ENCODE measurements at places on chromosomes 4 and X. TPM values are rescaled to one million over a fixed set of nuclear protein-coding genes. Genes with fewer than 3 reads are reported as not detected.

The FDCSP gene
- total RNA-seq: 0.49 TPM

The GYPA gene
- total RNA-seq: not detected

The BMX gene
- 1.4 TPM for total RNA-seq

- DNase-seq: no peak
Measured at GRCh38 chrX:85903692-85904471, 143.5 kb downstream of the CHM start.

GRCh38 chrX:103678199-103678993, 8.1 kb downstream of the MORF4L2 start:
- no peak for DNase-seq

DNA sequence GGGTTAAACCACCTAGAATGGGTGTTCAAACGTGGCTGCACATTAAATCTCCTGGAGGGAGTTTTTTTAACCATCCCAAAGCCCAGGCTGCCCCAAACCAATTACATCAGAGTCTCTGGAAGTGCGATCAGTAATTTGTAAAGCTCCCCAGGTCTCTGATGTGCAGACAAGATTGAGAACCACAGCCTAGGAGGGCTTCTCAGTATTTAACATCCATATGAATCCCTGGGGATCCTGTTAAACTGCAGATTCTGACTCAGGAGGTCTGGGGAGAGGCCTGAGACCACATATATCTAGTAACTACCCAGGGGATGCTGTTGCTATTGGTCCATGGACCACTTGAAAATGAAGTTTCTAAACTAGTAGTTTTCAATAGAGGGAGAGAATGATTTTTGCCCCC, 42.6 kb downstream of the SMPX start:
- no peak for DNase-seq

DNA sequence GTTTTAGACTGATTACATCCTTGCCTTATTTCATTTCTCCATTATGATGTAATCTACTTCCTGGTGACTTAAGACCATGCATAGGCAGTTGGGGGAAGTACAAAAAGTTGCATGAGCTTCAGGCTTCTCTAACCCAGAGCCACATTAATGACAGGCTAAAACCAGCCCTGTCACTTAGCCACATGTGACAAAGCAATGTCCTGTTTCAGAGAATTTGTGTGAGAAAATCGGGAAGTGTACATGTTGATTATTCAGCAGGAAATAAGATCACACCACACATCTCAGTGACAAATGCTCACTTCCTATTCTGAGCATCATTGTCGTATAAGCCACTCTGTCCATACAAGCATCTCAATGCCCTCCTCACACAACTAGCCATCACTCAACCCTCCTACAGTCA, 98.5 kb upstream of the MAGEB16 start:
- no peak for DNase-seq

GRCh38 chrX:113384628-113385027, 544.0 kb upstream of the AMOT start:
- no peak for DNase-seq

All from colonic mucosa (tissue), 4 donors.